ENCODE measurements at places on chromosomes 1 and 21. TPM values are rescaled to one million over a fixed set of nuclear protein-coding genes. Genes with fewer than 3 reads are reported as not detected.

The FCGR2B gene
- total RNA-seq = not detected

The ZNF697 gene
- 4.8 TPM for total RNA-seq

The KDF1 gene
- 18.9 TPM for total RNA-seq

The URB2 gene
- 25.2 TPM for total RNA-seq

The SELP gene
- total RNA-seq = 0.47 TPM

The KIF14 gene
- total RNA-seq = 17.2 TPM

The OR2L2 gene
- total RNA-seq = not detected

The CSF3R gene
- not detected for total RNA-seq

The AMIGO1 gene
- 1.3 TPM for total RNA-seq

The RBP7 gene
- 0.83 TPM for total RNA-seq

The HORMAD1 gene
- not detected for total RNA-seq

The CAMSAP2 gene
- total RNA-seq = 27.6 TPM

The NCDN gene
- total RNA-seq = 36.0 TPM

The RIPK4 gene
- 30.3 TPM for total RNA-seq

The NFASC gene
- total RNA-seq = not detected

The CLCNKB gene
- total RNA-seq = not detected

The C1orf185 gene
- total RNA-seq = not detected

The PAQR6 gene
- total RNA-seq = 21.2 TPM

The MCOLN2 gene
- 12.6 TPM for total RNA-seq

The FAM110D gene
- total RNA-seq = not detected

The CLCNKA gene
- total RNA-seq = not detected

The BNIPL gene
- 1.2 TPM for total RNA-seq

The DNAJC28 gene
- total RNA-seq = 2.0 TPM

The RAP1GAP gene
- total RNA-seq = 26.8 TPM

The FMO4 gene
- 3.4 TPM for total RNA-seq

The HEYL gene
- total RNA-seq = 0.27 TPM

The ERICH3 gene
- 0.15 TPM for total RNA-seq

The SLC6A17 gene
- 0.24 TPM for total RNA-seq

The C1orf74 gene
- 5.1 TPM for total RNA-seq

The RGS13 gene
- not detected for total RNA-seq

The TOR1AIP1 gene
- 40.1 TPM for total RNA-seq

The INSRR gene
- total RNA-seq = not detected

The CTSK gene
- 5.9 TPM for total RNA-seq

The CSDE1 gene
- total RNA-seq = 333 TPM

The TLCD4 gene
- total RNA-seq = 52.1 TPM

The STUM gene
- total RNA-seq = not detected

The SPATA46 gene
- not detected for total RNA-seq

The LAPTM5 gene
- total RNA-seq = not detected

The ATP8B2 gene
- 9.9 TPM for total RNA-seq

The AMPD1 gene
- total RNA-seq = not detected

The PCP4L1 gene
- not detected for total RNA-seq

Data from Calu3 (cell line).